ENCODE measurements at places on chromosomes 3 and 15.

- DNase-seq, result no peak
Observed at GRCh38 chr15:79886124-79886523, 10.7 kb downstream of the MTHFS start.

DNA sequence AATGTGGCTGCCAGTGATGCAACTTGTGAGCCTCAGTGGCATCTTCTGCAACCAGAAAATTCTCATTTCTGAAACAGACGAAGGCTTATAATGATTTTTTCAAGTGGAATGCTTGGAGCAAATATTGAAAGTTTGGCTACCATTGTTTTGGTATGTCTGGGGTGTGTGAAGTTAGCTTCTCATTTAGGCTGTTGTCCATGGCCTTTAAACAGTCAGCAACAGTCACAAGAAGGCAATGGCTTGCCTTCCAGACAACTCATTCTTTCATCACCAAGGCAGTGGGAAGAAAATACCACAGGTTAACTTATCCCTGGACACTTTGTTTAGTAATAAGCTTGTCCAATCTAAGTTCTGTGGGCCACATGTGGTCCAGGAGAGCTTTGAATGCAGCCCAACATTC lies 4.7 kb upstream of the BNC1 start:
- DNase-seq, result no peak

DNA sequence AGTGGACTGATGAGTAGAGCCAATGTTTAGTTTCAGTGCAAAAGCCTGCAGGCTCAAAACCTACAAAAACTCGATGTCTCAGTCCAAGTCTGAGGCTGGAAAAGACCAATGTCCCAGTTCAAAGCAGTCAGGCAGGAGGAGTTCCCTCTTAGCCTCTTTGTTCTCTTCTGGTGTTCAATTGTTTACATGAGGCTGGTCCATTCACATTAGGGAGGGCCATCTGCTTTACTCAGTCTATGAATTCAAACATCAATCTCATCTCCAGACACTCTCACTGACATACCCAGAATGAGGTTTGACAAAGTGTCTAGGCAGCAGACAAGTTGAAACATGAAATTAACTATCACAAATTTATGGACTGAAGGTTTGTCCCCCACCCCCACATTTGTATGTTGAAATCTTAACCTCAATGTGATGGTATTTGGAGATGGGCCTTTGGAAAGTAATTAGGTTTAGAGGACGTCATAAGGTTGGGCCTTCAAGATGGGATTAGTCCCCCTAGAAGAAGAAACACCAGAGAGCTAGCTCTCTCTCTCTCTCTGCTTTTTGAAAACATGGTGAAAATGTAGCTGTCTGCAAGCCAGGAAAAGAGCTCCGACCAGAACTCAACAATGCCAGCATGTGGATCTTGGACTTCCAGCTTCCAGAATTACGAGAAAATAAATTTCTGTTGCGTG lies 438.5 kb upstream of the RGMA start:
- DNase-seq, result no peak

DNA sequence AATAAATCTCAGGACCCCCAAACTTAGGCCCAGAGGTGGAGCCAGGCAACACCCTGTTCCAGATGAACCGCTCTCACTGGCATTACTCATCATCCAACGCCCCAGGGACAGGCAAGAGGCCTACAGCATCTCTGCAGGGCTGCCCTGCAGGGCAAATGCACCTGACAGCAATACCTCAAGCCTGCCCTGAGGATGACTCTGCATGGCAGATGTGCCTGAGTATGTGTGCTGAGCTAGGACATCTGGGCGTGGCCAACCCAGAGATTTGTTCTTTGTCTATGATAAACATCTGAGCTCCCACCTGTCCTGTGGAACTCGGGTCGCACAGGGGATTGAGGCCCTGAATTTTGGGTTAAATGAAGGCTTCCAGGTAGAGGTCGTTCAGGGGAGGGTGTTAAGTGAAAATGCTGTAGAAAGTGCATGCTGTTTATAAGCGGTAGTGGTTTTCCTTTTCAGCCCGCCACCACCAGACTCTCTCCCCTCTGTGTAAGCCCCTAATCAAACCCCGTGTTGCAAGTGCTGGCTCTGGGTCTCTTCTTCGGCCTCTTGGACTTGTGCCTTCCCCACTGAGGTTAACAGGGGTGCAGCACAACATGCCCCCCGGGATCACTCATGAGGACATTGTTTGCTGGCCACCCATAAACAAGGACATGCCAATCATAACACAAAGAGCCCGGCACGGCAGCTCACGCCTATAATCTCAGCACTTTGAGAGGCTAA lies 92.3 kb downstream of the ATP10A start:
- DNase-seq, result no peak

- no peak for DNase-seq
Observed at GRCh38 chr3:25725810-25726209, 57.4 kb downstream of the NGLY1 start.

DNA sequence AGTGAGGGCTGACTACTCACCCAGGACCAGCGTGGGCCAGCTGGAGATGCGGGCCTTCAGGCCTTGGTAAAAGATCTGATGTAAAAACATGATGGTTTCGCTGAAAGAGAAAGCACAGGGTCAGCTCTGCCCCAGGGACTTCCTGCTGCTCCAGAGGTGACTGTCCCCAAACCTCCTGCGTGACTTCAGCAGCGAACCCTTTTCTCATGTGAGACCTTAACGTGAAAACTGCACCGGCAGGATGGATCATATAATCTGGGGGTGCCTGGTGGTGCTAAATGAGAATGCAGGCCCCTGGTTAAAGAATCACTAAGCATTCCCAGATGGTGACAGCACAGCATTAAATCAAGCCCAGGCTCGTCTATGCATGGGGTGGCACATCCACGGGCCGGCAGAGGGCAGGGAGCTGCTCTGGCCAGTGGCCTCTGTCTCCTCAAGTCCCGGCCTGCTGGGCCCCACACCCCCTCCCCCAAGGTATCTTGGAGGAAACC lies 55.4 kb downstream of the RASGRF1 start:
- no peak for DNase-seq

GRCh38 chr15:67164401-67164791 lies 90.1 kb downstream of the AAGAB start:
- DNase-seq, result no peak

- peak; percentile 17 for DNase-seq
Observed at GRCh38 chr15:91694831-91695210, 158.7 kb upstream of the SLCO3A1 start.

DNA sequence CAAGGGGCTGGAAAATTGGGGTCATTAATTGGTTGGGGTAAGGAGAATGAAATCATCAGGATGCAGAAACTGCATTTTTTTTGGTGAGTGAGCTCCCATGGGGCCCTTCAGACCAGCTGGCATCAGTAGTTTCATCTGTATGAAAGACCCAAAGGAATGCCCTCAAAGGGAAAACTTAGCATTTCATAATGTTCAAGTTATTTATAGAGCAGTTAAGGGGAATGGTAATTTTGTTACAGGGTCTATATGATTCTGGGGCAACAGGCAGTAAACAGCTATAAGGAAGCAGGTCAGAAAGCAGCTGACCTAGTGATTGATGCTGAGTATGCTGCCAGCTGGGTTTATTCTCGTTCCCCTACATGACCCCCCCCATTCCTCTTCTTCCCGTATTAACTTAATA lies 448.9 kb downstream of the OCA2 start:
- DNase-seq, result no peak

- DNase-seq, result peak; percentile 69
Observed at GRCh38 chr3:7640787-7641186, 779.9 kb downstream of the GRM7 start.
